Suppressor macrophage treated with lipopolysaccharide for 1 hour (primary cell): ENCODE measurements at places on chromosomes 4 and X.

DNA sequence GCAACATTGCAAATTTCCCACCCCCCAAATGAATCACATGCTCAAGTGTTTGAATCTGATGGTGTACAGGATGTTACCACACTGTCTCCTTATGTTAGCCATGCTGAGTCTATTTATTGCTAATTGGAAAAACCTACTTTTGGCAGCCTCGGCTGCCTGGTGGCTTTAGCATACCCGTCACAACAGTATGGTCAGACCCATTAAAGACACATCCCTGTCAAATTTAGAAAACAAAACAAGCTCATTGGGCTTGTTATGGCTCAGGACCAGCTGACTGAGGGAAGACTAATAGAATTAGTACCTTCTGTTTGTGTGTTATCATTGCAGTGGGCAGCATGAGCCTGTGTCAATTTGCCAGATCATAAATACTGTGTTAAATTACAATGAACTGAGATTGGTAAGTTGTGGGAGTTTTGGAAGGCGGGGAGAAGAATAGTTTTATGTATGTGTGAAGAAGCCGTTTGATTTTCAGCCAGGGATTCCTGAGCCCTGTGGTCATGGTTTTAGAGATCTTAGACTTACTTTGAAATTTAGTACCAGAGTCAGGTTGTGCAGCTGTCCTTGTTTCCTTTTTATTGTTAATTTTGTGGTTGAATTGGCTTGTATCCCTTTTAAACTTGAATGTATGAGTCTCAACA, 66.8 kb downstream of the POLA1 start:
- no peak for DNase-seq

DNA sequence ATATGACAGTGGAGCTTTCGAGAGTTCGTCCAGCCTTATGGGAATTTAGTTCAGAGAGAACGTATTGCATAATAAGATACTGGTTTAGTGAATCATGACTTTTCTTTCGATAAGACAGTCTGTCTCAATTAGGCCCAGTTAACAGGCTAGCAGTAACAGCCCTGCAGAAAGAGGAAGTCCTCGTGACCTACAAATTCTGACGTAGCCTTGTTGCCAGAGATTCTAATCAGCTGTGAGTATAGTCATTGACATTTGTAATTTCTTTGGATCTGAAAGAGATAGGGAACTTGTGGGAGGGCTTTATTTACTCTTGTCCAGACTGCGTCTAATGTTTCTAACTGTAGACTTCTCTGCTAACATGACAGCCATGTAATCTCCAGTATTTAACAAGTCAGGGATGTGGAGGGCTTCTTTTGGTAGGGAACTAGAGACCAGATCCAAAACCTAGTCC, 15.8 kb downstream of the ART3 start:
- peak; percentile 97 for DNase-seq

- no peak for DNase-seq
Observed at GRCh38 chr4:3413675-3414420, 27.9 kb upstream of the HGFAC start.

DNA sequence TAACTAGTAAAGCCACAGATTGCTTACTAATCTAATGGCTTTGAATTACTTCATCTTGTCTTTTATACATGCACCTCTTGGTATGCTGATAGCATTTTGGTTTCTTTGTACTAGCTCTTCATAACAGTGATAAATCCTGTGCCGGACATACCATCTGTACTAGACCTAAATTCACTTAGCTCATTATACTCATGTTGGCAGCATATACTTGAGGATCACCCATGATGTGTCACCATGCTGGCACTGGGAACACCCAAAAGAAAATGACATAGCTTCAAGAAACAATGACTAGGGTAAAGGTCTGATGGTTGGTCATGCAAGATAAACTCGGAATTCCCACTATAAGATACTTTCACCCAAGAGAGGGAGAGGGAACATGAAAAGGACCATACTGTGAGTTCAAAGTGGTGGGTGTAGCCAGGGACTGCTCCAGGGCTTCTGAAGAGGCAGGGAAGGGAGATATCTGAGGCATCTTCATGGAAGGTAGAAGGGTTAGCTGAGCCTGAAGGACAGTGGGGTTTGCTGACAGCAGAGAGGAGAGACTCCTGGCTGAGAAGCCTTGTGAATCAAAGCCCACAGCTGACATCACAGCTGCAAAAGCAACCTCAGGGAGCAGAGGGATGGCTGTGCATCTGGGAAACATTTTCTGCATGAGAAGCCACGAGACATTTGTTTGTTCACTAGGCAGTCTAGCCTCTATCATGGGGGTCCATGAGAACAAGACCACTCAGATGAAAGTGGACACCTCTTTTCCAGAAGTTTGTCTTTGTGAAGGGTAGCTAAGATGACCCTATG, 314.2 kb downstream of the RAB28 start:
- no peak for DNase-seq

GRCh38 chrX:55695227-55696018, 22.1 kb upstream of the RRAGB start:
- DNase-seq, result no peak

GRCh38 chr4:35883108-35883507, 361.2 kb downstream of the ARAP2 start:
- no peak for DNase-seq
